Activated CD4-positive, alpha-beta T cell treated with anti-CD3 and anti-CD28 coated beads for 4 hours (primary cell): ENCODE measurements at places on chromosomes 5 and 9.

DNA sequence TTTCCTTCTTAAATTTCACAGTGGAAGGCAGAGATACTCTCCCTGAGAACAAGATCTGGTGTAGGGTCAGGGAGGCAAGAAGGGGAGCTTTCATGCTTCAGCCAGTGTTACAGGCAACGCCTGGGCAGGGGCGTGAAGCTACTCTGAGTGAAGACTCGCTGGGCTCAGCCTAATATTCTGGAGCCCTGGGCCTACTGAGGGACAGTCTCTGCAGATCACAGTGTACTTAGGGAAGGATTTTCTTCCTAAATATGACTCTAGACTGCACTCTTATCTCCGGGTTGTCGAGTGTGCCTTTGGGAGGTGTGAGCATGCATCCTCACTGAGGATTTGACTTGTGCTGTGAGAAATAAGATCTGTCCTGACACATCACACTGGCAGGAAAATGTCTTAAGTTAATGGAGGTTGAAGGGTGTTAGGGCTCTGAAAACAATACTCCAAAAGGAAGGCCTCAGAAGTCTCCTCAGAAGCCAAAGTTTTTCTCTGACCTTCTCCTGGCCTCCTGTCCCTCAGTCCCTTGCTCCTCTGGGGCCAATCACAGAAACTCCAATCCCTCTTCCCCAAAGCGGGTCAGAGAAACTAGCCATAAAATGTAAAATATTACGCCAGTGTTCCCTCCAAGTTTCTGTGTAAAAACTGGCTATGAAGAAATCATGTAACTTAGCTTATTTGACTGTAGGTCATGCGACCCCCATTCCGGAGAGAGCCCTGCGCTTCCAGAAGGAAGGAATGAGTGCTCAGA, 156.8 kb upstream of the TBC1D2 start:
- no peak for DNase-seq

DNA sequence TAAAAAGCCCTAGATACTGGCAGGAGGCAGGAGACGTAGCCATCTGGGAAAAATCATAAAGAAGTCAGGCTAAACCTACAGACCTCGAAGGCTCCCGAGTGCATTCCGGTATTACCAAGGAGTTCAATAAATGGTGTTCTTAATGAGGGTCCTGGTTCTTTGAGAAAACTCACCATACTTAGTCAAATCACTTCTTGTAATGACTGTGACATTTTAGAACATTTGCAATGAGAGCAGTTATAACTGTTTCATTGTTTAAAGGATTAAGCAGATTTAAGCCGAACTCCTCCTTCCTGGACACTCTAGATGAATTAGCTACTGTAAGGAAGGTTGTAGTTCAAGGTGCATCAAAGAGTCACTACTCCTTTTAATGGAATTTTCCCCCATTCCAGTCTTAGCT, 67.8 kb downstream of the EFNA5 start:
- DNase-seq: no peak

GRCh38 chr5:1004461-1005248, 3.9 kb upstream of the NKD2 start:
- peak; percentile 54 for DNase-seq

DNA sequence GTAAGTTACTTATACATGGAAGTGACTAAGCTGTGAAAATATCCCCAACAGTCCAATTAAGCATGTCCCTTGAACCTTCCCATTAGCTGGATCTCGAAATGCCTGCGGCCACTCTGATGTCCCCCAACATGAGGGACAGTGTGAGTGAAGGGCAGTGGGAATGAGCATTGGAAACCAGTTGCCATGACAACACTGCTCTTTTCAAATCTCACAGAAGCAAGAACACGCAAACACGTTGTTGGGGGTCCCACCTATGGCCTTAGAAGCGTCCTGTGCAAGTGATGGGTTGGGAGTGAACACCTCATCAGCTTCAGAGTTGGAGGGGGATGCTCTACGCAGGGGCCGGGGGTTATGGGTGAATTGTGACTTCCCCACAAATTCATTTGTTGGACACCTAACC, 205.9 kb downstream of the NXNL2 start:
- no peak for DNase-seq

- no peak for DNase-seq
Measured at GRCh38 chr5:21058289-21058688, 1070.3 kb upstream of the CDH18 start.

DNA sequence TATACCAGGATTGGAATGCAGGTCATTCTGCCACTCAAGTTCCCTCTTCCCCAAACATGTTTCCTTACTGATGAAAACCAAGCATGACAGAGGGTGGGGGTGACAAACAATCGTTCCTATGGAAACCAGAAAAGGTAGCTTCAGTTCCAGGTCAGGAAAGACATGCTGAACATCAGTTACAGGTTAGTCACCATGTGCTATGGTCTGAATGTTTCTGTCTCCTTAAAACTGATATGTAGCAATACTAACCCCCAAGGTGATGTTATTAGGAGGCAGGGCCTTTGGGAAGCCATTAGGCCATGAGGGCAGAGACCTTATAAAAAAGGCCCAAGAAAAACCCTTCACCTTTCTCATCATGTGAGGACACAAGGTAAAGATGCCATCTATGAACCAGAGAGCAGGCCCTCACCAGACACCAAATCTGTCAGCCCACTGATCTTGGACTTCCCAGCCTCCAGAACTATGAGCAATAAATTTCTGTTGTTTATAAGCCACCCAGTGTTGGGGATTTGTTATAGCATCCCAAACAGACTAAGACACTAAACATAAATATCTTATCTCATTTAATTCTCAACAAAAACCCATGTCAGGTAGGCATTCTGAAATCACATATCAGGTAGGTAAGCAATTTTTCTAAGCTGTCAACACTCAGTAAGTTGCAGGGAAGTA, 15.7 kb upstream of the SH3RF2 start:
- DNase-seq: no peak

GRCh38 chr9:2125906-2126305, 110.8 kb downstream of the SMARCA2 start:
- no peak for DNase-seq

- no peak for DNase-seq
Measured at GRCh38 chr5:64595031-64595855, 89.4 kb downstream of the RGS7BP start.

DNA sequence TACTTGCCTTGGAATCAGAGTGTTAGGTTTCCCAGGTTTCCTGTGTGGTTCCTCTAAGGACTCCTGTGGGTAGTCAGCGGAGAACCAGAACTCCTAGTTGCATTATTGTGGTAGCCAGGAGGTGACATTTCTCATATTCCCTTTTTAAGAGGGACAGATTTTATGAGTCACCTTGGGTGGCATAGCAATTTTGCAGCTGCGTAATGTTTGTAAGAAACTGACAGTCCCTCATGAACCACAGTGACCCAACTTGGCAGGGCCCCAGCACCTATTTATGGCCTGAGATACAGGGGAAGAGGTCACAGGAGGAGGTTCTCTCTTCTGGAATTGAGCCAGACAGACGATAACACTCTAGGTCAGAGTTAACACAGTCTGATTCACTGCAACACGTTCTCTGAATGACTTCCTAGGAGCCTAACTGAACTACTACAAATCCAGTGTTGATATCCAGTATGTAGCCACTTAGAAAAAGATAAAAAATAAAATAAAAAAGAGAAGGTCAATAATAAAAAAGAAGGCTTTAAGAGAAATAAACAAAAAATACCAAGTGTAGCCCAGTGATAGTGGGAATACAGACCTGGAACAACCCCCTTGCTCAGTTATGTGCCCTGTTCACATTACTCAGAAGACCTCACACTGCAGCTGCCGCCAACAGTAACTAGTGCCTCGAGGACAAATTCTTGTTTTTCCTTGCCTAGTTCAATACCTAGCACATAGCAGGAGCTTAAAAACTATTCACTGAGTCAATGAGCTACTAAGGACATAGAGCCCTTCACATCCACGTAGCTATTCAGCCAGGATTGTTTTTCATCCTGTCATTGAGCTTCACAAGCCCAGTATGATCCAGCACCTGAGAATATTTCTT, 50.7 kb upstream of the VLDLR start:
- DNase-seq: no peak

GRCh38 chr9:124352616-124353015, 62.6 kb downstream of the PSMB7 start:
- no peak for DNase-seq

- DNase-seq: no peak
Measured at GRCh38 chr9:34362614-34363214, 14.0 kb downstream of the MYORG start.

- DNase-seq: no peak
Measured at GRCh38 chr5:57695179-57695578, 212.6 kb upstream of the ACTBL2 start.

DNA sequence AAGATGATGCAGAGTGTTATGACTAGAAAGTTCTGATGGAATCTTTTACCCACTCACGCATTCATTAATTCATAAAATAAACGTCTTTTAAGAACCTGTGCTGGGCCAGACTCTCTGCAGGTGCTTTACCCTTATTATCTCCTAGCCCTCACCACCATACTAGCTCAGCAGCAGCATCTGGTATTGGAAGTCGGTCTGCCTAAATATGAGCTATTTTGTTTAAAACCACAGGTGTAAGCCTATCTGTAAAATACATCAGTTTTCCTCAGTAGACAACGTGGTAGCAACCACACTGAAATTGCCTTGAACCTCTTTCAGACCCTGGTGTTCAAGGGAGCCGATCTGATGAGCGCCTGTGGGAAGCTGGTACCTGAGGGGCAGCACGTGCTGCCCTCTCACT, 69.4 kb downstream of the PPIC start:
- DNase-seq: no peak

DNA sequence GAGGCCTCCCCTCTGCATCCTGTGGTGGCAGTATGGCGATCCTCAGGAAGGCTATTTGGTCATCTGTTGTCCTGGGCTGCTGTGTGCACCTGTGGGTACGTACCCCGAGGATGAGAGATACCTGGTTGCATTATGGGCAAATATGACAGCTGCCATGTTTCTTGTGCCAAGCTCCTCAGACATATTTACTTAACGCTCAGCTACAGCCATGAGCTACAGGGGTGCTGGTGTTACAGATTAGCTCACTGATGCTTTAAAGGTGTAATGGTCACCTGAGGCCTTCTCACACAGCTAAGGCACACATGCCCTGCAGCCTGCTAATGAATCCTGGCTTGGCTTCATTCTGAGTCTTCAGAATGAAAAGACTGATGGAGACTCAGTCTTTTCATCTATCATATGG, 12.0 kb downstream of the NDST1 start:
- DNase-seq: no peak

DNA sequence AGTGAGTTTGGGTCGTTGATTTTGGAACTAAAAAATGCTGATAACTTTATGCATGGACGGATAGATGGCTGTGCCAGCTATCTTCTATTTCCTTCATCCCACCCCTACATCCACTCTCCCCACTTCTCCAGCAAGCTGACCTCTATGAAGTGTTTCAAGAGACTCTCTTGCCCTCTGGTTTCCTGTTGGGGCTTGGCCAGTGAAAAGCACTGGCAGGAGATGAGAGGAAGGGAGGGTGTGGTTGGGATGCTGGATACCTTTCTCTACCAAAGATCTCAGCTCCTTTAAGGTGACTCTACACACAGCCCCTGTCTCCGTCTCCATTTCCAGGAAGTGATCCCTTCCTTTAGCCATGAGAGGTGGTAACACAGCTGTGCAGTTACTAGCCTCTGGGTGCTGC, 30.0 kb upstream of the JMY start:
- DNase-seq: no peak

DNA sequence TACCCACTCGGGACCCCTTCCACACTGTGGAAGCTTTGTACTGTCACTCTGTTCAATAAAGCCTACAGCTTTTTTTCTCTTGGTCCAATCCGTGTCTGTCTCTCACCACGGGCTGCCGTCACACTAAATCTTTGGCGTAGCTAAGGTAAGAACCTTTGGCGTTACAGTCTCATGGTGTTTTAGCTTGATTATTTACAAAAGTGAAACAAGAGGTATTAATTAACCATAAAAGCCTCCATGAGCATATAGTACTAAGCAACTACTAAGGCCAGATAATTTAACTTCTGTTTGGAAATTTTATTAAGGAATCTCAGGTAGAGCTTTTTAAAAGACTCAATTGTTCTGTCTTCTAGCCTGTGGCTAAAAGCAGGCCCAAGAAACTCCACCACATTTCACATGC, 370.7 kb upstream of the TRPC7 start:
- DNase-seq: no peak

DNA sequence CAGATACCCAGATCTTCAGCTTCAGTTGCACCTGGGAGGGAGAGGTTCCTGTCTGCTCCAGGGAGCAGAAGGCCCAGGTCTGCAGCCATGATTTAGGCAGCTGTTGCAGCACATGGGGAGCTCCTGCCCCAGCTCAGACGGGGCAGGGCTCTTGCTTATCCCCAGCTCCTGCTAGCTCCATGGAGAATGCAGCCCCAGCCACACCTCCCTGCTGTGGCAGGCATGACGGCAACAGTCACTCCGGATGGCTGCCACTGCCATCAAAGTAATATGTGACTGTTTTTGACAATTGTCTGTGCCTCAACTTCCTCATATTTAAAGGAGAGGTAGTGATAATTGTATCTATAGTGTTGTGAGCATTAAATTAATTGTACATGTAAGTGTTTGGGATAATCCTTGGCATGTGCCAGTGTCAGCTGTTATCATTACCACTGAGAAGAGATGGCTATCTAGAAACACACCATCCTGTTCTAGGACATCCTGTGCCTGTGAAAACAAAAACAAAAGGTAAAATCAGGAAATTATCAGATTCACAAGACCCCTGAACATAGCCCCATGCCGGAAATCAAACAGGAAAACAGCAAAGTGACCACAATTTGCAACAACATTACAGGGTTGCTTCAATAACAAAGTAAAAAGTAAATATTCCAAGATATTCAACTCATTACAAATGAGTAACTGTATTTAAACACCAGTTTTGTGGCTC, 1048.8 kb upstream of the ACO1 start:
- no peak for DNase-seq

GRCh38 chr9:78615372-78615771, 318.4 kb downstream of the PSAT1 start:
- no peak for DNase-seq

GRCh38 chr5:100595152-100595811, 60.1 kb downstream of the FAM174A start:
- no peak for DNase-seq

DNA sequence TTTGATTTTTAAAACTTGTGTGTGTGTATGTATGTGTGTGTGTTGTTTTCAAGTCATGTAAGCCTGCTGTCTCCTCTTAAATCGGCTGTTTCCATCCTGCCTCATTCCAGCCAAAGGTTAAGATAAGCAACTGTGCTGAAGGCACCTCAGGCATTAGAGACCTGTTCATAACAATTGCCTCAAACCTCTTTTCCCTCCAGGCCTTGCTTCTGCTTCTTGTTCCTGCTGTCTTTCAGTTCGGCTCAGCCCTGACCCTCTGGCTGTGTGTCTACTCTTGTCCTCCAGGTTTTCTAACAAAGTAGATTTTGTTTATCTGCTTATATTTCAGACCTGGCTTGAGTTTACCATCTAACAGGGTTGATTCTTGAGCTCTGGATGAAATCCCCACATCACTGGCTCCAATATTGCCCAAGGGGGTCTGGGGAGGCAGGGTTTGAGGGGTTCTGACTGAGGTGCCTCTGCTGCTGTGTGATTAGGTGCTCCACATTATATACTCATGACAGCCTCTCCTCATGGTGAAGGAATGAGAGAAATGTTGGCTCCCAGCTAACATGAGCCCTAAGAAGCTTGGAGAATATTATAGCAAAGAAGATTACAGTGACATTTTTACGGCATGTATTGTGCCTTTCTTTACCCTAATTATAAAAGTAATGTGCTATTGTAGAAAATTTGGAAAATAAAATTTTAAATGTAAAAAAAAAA, 229.7 kb upstream of the PIK3R1 start:
- DNase-seq: no peak

GRCh38 chr5:77935506-77936364, 159.6 kb upstream of the TBCA start:
- DNase-seq: peak; percentile 10

GRCh38 chr5:759781-760362, 24.7 kb downstream of the ZDHHC11B start:
- no peak for DNase-seq
